ENCODE measurements at places on chromosomes 12 and 14.

- no peaks in the 10 kb centered on the region for H3K27me3 ChIP-seq
- H3K36me3 ChIP-seq: no peaks in the 10 kb centered on the region
- H3K4me3 ChIP-seq: no peak overlapping the region
- DNase-seq: peak; percentile 54
- H3K4me1 ChIP-seq: no peaks in the 10 kb centered on the region
These were observed 282.8 kb downstream of the PAWR start for GRCh38 chr12:79407671-79408622.

DNA sequence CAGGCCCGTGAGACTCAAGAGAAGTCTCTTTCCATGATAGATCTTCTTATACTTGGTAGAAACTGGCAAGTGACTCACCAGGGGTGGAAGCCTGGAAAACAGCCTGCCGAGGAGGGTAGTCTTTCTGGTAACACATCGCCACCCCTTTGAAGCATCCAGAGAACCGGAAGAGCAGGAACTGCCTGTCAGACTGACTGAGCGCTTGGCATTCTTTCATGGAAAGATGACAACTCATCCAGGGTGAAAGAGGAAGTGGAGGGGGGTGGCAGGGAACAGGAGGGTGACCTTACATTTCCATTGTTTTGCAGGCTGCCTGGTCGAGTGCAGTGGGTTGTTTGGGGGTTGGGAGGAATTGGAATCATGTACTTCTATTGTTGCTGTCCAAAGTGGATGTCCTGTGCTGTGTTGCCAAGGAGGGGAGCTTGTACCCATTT lies 34.5 kb downstream of the PRKCH start:
- H3K36me3 ChIP-seq: no peaks in the 10 kb centered on the region
- no peaks in the 10 kb centered on the region for H3K27me3 ChIP-seq
- peak overlapping the region; percentile 78 for H3K27ac ChIP-seq
- DNase-seq: peak; percentile 83
- H3K4me3 ChIP-seq: no peak overlapping the region

GRCh38 chr12:30836656-30837445 lies 82.1 kb upstream of the CAPRIN2 start:
- H3K4me1 ChIP-seq: no peaks in the 10 kb centered on the region
- no peak overlapping the region for H3K27ac ChIP-seq
- no peaks in the 10 kb centered on the region for H3K36me3 ChIP-seq
- H3K27me3 ChIP-seq: peaks cover 16% of the 10 kb centered on the region
- H3K4me3 ChIP-seq: no peak overlapping the region

GRCh38 chr12:112199136-112199535 lies 73.8 kb downstream of the TRAFD1 start:
- H3K4me3 ChIP-seq: no peak overlapping the region
- no peaks in the 10 kb centered on the region for H3K36me3 ChIP-seq
- no peaks in the 10 kb centered on the region for H3K27me3 ChIP-seq
- no peak overlapping the region for H3K27ac ChIP-seq
- no peak for DNase-seq

GRCh38 chr12:102388469-102388868 lies 91.9 kb downstream of the IGF1 start:
- H3K4me3 ChIP-seq: no peak overlapping the region
- no peaks in the 10 kb centered on the region for H3K27me3 ChIP-seq
- H3K27ac ChIP-seq: no peak overlapping the region
- DNase-seq: no peak

DNA sequence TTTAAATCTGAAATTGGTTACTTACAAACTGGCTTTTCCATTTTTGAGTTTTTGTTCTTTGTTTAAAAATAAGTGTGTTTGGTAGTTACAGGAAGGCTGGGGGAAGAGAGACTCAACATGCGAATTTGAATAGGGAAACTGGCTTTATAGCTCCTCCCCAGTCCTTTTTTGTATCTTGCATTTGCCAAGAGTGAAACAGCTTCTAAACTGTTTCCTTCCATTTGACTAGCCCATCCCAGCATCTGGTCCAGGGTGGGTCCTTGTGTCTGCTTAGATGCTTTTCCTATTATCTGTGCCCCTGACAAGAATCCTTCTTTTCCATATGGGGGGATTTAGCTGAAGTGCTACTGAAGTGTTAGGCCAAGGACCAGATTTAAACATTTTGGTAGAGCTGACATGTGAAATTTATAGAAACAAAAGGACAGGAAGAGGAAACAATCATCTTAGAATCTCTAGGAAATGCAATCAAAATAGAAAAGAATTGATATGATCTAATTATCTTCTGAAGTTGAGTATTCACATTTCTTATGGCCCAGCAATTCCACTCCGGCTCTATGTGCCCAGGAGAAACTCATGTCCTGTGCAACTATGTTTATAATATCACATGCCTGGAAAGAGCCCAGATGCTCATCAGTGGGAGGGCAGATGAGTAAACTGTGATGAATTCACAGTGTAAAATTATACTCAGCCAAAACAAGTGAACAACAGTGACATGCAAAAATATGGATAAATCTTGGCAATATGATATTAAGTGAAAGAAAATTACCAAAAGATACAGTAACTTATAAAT lies 7.4 kb downstream of the SMOC1 start:
- no peak for DNase-seq
- H3K27ac ChIP-seq: no peak overlapping the region
- no peaks in the 10 kb centered on the region for H3K27me3 ChIP-seq
- no peaks in the 10 kb centered on the region for H3K4me1 ChIP-seq
- H3K4me3 ChIP-seq: no peak overlapping the region

GRCh38 chr12:29147731-29148595 lies 1.1 kb upstream of the FAR2 start:
- no peaks in the 10 kb centered on the region for H3K36me3 ChIP-seq
- no peaks in the 10 kb centered on the region for H3K27me3 ChIP-seq
- H3K27ac ChIP-seq: peak overlapping the region; percentile 80
- DNase-seq: no peak
- peak overlapping the region; percentile 80 for H3K4me3 ChIP-seq
- peaks cover 6% of the 10 kb centered on the region for H3K4me1 ChIP-seq

DNA sequence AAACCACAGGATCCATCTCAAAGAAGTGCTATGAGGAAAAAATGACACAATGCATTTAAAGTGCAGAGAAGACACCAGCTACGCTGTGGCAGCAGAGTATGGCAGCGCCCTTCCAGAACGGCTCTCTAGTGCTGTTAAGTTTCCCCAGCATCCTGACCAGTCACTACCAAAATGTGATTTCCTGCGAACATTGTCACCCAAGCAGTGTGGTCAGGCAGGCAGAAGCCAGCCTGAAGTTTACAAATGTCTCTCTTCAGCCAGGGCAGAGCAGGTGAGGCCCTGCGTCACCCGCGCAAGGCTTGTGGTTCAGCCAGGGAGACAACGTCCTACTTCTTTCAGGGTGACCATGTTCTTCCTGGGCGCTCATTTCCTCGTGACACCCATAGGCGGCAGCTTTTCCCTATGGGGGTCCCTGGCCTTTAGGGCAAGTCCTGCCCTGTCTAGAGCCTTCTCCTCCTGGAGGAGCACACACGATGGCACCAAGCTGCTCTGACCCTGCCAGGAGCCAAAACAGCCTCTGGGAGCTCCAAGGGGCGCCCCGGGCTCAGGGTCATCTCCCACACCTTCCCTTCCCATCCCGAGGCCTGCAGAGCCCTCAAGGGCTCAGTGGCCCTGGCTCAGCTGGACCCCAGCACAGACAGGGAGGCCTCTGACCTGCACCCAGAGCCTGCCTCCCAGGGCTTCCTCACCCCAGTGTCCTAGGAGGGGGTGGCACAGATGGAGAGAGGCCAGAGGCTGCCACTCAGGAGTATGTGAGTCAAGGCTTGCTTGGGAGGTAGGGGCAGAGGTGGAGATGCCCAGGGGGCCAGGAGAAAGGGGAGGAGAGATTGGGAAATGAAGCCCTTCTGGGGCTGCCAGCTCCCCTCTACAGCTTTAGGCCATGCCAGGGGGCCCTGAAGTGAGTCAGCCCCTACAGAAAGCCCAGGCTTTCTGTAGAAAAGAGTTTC lies 41.9 kb downstream of the PSMA6 start:
- H3K4me3 ChIP-seq: no peak overlapping the region
- no peaks in the 10 kb centered on the region for H3K36me3 ChIP-seq
- peak overlapping the region; percentile 87 for H3K27ac ChIP-seq
- no peaks in the 10 kb centered on the region for H3K27me3 ChIP-seq
- H3K4me1 ChIP-seq: peaks cover 37% of the 10 kb centered on the region

GRCh38 chr12:47822863-47823262 lies 3.2 kb upstream of the HDAC7 start:
- no peaks in the 10 kb centered on the region for H3K27me3 ChIP-seq
- no peak overlapping the region for H3K4me3 ChIP-seq
- peak overlapping the region; percentile 100 for H3K27ac ChIP-seq
- H3K4me1 ChIP-seq: peaks cover 32% of the 10 kb centered on the region
- H3K36me3 ChIP-seq: no peaks in the 10 kb centered on the region
- no peak for DNase-seq

DNA sequence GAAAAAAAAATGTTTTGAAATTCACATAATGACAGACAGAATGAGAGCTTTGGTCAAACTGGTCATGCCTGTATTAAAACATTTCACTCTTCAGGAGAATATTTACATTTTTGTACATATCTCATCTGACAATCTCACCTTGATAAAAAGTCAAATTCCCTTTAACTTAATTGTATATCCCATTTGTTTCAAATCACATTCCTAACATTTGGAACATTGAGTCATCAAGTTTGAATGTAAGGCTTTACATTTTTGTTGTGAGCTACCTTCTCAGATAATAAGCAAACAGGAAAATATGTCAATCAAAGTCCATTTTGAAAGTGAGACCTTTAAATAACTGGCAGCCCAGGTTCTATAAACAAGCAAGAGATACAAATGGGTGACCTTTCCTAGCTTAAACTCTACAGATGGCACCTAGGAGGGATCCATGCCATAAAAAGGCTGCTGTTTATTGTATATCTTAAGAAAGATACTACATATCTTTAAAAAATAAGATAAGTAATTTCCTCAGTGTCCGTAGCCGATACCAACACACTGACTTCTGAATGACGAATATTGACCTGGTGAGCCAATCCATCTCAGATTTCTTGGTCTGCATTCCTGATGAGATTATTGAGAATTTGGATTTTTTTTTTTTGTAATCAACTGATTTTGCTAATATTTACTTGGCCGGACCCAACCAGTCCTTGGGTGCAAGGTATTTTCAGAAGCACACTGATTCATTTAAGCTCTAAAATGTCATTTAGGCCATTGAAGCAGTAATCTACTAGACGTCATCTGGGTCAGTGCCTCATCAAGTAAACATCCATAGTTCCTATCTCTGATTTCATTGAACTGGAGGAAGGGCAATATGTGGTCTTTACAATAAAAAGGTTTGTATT lies 259.6 kb downstream of the BTG1 start:
- DNase-seq: no peak
- no peak overlapping the region for H3K27ac ChIP-seq
- H3K4me3 ChIP-seq: no peak overlapping the region
- H3K36me3 ChIP-seq: no peaks in the 10 kb centered on the region
- H3K27me3 ChIP-seq: no peaks in the 10 kb centered on the region

- no peaks in the 10 kb centered on the region for H3K27me3 ChIP-seq
- no peaks in the 10 kb centered on the region for H3K4me1 ChIP-seq
- H3K27ac ChIP-seq: no peak overlapping the region
- no peak overlapping the region for H3K4me3 ChIP-seq
- DNase-seq: no peak
These were observed 26.9 kb downstream of the ZFC3H1 start for GRCh38 chr12:71636704-71637115.

- H3K4me3 ChIP-seq: no peak overlapping the region
- no peaks in the 10 kb centered on the region for H3K27me3 ChIP-seq
- no peak overlapping the region for H3K27ac ChIP-seq
These were observed 49.8 kb upstream of the CCDC63 start for GRCh38 chr12:110796952-110797351.

DNA sequence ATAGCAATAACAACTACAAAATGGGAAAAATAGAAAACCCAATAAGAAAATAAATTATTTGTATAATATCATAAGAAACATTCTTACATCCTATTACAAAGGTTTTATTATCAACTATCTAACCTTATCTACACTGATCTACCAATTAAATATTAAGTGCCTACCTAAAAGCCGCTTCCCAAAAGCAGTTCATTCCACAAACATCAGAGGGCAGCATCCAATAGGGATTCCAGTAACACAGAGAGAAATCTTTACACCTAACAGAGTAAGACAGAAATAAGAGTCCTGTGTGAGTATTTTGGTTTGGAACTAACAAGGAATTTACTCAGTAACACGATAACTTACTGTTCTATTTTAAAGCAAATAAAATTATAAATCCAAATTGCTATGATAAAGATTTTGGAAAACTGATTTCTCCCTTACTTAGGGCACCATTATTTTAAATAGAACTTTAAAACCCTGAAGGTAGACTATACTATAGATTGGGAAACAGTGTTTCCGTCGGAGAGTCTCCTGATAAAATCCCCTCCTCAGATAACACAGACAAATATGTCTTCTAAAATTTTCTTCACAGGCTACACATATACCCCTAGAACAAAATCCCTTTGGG lies 15.0 kb downstream of the GXYLT1 start:
- no peak overlapping the region for H3K4me3 ChIP-seq
- H3K27ac ChIP-seq: no peak overlapping the region
- no peaks in the 10 kb centered on the region for H3K36me3 ChIP-seq
- no peaks in the 10 kb centered on the region for H3K27me3 ChIP-seq
- H3K4me1 ChIP-seq: no peaks in the 10 kb centered on the region

GRCh38 chr12:16506394-16506793 lies 99.6 kb downstream of the LMO3 start:
- H3K36me3 ChIP-seq: no peaks in the 10 kb centered on the region
- no peak overlapping the region for H3K4me3 ChIP-seq
- no peak overlapping the region for H3K27ac ChIP-seq
- H3K27me3 ChIP-seq: no peaks in the 10 kb centered on the region
- no peaks in the 10 kb centered on the region for H3K4me1 ChIP-seq
- no peak for DNase-seq

GRCh38 chr12:70258605-70259403 lies 15.6 kb downstream of the CNOT2 start:
- no peak overlapping the region for H3K27ac ChIP-seq
- no peak overlapping the region for H3K4me3 ChIP-seq
- no peaks in the 10 kb centered on the region for H3K27me3 ChIP-seq
- H3K4me1 ChIP-seq: no peaks in the 10 kb centered on the region
- H3K36me3 ChIP-seq: no peaks in the 10 kb centered on the region

DNA sequence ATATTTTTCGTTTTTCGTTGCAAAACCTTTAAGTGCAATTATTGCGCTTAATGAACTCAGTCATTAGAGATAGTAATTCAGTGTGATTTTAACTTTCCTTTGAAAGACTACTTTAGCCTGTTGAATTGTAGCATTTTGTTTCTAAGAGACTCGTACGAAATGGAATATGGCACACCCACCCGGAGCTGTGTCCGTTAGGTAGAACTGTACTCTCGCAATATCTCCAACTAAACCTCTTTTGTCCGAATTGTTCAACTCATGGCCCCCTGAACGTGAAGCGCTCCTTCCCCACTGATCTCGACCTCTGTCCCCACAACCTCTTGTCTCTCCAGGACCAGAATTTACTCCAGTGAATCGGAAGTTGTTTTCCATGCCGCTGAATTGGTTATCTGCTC lies 800 bp downstream of the PCNX4 start:
- no peak for DNase-seq
- H3K36me3 ChIP-seq: no peaks in the 10 kb centered on the region
- no peaks in the 10 kb centered on the region for H3K4me1 ChIP-seq
- no peaks in the 10 kb centered on the region for H3K27me3 ChIP-seq

GRCh38 chr12:9796971-9797370 lies 30.3 kb upstream of the KLRF1 start:
- no peaks in the 10 kb centered on the region for H3K27me3 ChIP-seq
- H3K27ac ChIP-seq: no peak overlapping the region
- no peaks in the 10 kb centered on the region for H3K36me3 ChIP-seq
- DNase-seq: no peak
- no peak overlapping the region for H3K4me3 ChIP-seq
